T-helper 2 cell treated with Interferon-gamma antibody and Interleukin-4, amounts not matched to agents 5 μg/mL and 100 μg/mL, for 36 hours (primary cell): ENCODE measurements at places on chromosomes 2 and 18.
A peak's percentile ranks its signal among the peaks of the same experiment; 100 is the strongest.

GRCh38 chr2:36564377-36564930, 33.5 kb downstream of the FEZ2 start:
- no peak for DNase-seq

GRCh38 chr2:107398683-107399082, 428.0 kb upstream of the RGPD4 start:
- DNase-seq: no peak

GRCh38 chr2:226427538-226428307, 371.9 kb downstream of the IRS1 start:
- DNase-seq: no peak

DNA sequence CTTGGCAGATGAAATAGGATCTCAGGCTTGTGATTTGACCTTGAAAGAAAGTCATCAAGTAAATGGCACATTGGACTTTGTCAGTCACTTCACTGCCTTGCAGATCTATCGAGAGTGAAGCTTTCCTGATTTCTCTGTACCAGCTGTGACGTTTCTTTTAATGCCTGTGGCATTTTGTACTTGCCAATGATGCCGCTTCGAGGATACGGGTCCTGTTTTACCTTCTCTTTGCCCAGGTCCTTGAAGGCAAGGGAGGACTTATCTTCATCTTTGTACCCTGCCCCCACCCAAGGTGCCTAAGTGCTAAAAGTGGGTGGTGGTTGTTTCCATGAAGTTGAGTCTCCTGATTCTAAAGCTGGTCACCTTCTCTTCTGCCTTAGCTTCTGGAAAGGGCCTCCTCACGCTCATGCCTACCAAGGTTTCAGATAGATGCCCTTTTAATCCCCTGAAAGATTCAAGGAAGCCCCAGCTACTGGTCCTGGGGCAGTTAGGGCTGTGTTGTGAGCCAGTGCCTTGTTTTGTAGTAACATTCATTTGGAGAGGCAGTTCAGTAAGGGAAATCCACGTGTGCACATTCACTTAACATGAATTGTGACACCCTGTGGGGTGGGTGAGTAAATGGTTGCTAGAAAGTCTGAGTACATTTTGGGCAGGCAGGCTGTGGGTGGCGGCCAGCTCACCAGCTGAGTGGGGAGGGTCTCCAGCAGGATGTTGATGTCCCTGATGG, 6.1 kb downstream of the LBH start:
- no peak for DNase-seq

GRCh38 chr2:195470622-195471021, 186.4 kb upstream of the SLC39A10 start:
- DNase-seq: no peak

GRCh38 chr2:19048593-19049266, 309.7 kb downstream of the OSR1 start:
- no peak for DNase-seq

DNA sequence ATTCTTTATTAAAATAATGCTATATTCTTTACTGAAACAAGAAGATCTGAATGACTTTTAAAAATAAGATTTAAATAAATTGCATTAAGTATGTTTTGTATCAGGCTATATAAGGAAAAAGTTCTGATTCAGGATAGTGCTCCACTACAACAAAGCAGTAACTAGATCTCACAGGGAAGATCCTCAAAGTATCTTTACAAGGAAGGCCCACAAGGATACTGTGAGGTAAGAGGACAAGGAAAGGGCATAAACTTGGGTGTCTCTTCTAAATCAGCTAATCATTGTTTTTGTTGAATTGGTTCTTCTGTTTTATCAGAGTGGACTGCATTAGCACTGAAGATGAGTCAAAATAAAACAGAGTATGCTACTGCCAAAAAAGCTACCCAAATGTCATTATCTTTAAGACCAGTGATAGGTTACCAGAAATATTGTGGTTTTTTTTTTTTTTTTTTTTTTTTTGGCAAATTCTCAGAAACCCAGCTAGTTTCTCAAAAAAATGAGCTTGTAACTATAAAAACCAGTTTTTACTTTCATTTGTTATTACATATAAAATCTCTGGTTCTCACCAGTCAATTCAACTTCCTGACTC, 160.9 kb downstream of the BAZ2B start:
- no peak for DNase-seq

DNA sequence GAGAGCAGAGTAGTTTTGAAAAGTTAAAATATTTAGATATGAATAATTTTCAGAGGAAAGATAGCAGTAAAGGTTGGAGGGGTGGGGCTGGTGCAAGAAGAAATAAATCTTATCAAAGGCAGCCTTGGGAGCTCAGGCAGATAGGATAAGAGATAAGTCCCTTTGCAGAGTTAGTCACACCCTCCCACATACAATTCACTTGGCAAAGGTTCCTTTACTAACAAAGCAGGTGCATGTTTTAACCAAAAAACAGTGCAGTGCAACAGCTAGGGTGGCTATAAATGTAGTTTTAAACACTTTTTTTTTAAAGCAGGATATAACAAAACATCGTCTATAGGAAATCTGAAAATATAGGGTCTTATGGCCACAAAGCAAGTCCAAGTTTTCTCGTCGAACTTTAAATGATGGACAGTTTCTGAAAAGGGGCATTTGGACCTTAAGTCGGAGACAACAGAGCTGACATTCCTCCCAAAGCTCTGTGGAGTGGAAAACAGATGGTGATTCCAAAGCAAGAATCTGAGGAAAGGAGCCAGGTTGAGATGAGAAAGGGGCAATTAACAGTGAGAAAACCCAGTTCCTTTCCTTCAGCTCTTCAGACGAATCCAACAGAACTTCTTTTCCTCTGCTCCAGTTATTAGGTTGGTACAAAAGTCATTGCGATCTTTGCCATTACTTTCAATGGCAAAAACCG, 53.0 kb downstream of the EPHA4 start:
- peak; percentile 12 for DNase-seq

GRCh38 chr2:27412419-27413152, 3.2 kb upstream of the PPM1G start:
- DNase-seq: no peak

DNA sequence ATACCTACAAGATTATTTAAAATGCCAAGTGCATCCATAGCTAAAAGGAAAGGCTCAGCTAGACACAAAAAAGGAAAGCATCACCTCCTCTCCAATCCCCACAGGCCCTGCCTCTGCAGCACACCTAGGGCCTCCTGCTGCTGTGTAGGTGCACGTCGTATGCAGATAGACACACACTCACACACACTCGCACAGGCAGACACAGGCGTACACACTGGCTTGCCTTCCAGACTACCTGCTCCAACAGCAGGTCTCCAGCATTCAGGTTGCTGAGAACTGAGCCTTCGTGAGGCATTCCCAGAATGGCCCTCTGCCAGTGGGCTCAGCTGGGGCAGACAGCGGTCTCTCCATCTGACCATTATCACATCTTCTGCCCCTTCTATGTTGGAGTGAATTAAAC, 35.3 kb upstream of the FRZB start:
- DNase-seq: no peak

DNA sequence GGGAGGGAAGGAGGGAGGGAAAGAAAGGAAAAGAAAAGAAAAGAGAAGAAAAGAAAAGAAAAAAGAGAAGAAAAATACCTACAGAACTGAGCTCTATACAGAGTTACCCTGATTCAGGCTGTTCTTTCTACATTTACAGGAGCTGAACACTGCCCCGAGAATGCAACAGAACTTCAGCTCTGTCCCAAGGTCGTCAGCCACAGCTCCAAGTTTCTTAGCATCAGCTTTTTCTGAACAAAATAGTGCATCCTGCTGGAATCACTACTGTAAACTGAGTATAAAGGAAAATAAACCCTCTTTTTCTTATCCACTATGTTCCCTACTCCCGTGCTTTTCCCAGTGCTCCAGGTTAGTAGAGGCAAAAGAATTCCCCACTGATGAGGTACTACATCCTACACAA, 4.7 kb upstream of the PPP4R1 start:
- DNase-seq: no peak

- no peak for DNase-seq
Measured at GRCh38 chr2:163953390-163953907, 217.6 kb upstream of the FIGN start.

GRCh38 chr18:48674758-48675351, 136.0 kb downstream of the CTIF start:
- DNase-seq: no peak

GRCh38 chr2:85472261-85472660, 53.7 kb downstream of the SH2D6 start:
- DNase-seq: no peak

DNA sequence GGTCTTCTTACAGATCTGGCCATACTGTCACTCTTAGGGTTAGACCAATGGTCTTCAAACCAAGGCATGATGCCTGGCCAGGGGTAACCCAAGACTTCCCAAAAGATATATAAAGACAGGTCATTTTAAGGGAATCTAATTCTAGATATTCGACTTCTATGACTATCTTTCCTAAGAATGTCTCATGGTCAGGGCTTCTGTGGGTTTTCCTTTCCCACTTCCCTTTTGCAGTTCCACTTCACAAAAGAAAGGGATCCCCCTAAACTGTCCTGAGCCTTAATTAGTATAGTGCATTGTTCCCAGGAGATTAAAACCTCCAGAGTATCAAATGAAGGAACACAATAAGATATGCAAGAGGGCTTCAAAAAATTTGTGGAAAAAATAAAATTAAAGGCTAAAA, 223.6 kb upstream of the SIX2 start:
- no peak for DNase-seq

GRCh38 chr2:153101187-153101586, 377.4 kb downstream of the RPRM start:
- no peak for DNase-seq

DNA sequence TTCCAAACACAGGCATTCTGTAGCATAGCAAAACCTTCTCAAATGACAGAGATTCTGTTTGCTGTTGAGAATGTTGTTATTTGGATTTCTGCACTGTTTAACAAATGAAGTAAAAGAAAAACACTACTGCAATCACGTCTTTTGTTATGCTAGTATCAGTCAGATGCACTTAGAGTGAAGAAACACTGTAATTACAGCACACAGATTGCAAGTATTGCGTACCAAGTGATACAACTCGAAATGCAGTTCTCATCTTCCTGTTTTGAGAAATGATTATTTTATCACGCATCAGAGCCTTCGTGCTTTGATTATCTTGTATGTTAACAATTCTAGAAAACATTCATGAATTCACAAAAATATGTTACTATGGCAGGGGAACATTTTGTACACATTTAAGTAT, 41.8 kb upstream of the KLF11 start:
- DNase-seq: no peak

GRCh38 chr18:42712065-42712464, 403.4 kb downstream of the RIT2 start:
- no peak for DNase-seq

- DNase-seq: no peak
Measured at GRCh38 chr18:69866212-69866611, 81.5 kb downstream of the CD226 start.

DNA sequence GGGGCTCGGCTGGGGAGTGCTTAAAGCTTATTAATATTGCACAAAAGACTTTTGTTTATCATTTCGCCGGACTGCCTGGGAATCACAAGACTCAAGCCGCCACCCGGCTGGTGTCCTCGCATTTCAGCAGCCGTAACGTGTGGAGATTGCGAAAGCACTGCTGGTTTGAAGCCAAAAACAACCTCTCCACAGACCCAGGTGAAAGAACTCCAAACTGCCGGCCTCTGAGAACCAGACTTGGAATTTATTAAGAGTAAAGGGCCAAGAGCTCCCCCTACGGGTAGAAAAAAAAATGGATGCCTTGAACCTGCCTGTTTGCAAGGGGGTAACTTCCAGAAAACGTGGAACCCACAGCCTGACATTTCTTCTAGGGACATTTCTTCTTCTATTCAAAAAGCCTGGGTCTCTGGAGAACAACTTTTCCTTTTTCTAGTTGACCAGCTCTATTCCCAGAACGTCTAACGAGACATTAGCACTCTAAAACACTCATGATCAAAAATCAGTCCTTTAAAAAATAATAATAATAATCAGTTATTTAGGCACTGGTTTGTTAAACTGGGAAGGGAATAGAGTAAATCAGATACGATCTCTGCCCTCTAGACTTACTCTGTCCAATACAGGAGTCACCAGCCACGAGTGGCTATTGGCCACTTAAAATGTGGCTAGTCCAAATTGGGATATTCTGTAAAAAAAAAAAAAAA, 216.3 kb downstream of the C1D start:
- peak; percentile 5 for DNase-seq

DNA sequence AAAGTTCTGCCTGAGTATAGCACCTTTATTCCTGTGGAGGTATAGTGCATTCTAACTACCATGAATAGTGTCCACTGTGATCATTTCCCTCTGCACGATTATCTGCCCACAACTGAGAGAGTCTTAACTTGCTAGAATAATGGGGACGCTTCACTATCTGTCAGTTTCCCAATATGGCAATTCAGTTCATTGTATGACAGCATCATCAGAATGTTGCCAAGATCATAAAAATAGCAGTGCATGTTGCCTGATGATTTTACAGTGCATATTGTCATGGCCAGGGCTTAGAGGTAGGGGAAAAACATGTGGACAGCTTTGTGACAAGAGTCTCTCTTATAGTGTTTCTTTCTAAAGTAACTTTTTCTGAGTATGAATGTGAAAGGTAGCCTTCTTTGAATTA, 6.1 kb downstream of the RASGRP3 start:
- DNase-seq: no peak
